ENCODE measurements at places on chromosomes 7 and 10.

- peak; percentile 47 for DNase-seq
Measured at GRCh38 chr10:3865565-3865964, 80.6 kb upstream of the KLF6 start.

GRCh38 chr7:151400626-151401315 is 9.1 kb downstream of the WDR86 start:
- peak; percentile 63 for DNase-seq

- no peak for DNase-seq
Measured at GRCh38 chr10:4099202-4099601, 314.2 kb upstream of the KLF6 start.

- DNase-seq: no peak
Measured at GRCh38 chr10:95211606-95212279, 17.7 kb downstream of the ACSM6 start.

GRCh38 chr10:16904639-16905061 is 87.4 kb upstream of the RSU1 start:
- DNase-seq: no peak

GRCh38 chr7:110071192-110071591 is 1019.7 kb upstream of the LRRN3 start:
- DNase-seq: no peak

DNA sequence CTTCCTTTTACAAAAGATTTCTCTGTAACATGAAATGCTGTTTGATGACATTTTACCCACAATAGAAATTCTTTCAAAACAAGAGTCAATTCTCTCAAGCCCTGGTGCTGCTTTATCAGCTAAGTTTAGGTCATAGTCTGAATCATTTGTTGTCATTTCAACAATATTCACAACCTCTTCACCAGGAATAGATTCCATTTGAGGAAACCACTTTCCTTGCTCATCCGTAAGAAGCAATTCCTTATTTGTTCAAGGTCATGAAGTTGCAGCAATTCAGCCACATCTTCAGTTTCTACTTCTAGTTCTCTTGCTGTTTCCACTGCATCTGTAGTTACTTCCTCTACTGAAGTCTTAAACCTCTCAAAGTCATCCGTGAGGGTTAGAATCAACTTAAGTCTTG is 315.3 kb downstream of the TYW1 start:
- no peak for DNase-seq

DNA sequence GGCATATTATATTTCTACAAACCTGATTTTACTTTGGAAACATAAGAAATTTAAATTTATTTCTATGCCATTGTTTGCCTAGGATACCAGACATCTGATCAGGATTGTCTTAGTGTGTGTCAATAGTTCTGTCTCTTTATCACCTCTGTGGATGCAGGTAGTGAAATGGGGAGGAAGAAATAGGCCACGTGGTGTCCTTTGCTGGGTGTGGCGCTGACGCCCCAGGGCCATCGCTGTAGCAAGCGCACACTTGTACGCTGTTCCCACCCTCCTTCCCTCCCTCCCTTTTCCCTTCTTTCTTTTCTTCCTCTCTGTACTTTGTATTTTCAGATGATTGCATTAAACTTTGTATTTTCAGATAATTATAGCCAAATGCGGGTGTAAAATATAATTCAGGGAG is 5.0 kb downstream of the DOCK1 start:
- DNase-seq: no peak

GRCh38 chr7:157276091-157276561 is 60.7 kb upstream of the DNAJB6 start:
- no peak for DNase-seq

All from GM06990 (cell line).